ENCODE measurements at places on chromosomes 4 and X.

- DNase-seq: peak; percentile 49
These were observed 390.1 kb downstream of the ANKRD50 start for GRCh38 chr4:124322234-124323065.

DNA sequence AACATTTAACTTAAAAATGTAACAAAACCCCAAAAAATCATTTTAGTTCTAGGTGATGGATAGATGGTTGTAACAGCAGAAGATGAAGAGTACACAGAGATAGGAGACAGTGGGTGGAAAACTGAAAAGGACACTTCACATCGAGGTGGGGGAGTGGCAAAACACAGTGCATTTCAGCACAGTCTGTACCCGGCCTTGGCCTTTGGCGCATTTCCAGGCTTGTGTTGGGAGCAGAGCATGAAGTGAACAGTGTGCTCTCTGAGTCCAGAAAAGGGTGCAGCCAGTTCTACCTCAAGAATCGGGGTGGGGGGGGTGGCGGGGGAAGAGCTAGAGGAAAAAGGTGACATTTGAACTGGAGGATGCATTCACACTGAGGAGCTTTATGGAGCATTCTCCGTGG lies 4.3 kb downstream of the TSPYL2 start:
- DNase-seq: no peak

DNA sequence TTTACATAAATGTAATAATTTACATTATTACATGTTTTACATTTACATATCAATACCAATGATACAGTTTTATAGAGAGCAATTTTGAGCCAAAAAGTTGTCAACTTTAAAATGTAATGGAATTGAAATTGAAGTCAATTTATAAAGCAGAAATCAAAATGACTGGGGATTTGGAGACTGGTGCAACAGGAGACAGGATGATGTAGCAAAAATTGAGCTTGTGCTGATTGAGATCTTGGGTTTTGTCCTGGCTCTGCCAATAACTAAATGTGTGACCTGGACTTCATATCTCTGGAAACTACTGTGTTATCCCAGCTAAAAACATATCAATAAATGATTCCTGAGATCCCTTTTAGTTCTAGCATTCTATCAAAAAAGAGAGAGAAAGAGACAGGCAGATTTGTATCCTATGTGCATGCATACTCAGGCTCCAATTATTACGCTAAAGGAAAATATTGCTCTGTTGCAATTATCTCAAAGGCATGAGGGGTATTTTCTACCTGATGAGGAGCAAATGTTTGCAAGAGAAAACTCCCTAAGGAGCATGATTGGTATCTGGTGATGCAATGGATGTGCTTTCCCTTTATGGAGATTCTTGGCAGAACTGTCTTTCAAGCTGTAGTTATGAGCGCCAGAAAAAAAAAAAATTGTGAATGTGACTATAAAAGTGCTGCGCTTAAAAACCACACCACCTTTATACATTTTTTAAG lies 14.7 kb downstream of the EXOC1L start:
- DNase-seq: no peak

DNA sequence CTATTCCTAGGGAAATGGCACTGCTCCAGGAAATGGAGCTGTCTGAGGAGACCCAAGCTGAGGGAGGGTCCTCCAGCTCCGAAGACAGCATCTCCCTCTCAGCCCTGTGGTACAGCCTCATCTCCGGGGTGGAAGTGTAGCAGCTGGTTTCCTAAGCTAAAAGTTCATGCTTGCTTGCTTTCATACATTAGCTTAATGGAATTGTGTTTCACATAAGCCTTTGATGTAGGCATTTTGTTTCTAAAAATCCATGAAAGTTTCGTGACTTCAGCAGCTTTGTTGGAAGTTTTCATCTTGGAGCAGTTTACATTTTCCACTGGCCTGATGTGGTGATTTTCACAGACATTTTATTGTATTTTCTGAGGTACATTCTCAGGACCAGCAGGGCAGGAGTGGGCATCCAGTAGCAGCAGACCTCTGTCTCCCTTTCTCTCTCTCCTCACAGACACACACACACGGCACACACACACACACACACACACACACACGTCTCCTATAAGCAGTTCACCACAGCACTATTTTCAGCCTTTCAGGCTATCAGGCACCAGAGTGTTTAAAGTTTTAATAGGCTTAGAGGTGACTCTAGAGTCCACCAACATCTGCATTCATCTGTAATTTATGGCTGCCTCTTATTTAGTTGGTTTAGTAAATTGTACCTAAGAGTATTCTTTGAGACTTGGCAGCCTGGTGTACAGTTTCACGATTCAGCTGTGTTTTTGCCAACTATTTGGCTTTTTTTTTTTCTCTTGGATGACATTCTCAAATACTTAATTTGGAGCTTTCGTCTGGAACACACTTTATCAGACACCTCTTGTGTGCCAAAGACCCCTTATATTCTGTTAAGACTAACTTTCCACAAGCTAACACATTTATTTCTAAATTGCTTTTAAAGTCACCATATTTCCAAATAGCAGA lies 225.8 kb upstream of the SFRP2 start:
- no peak for DNase-seq

DNA sequence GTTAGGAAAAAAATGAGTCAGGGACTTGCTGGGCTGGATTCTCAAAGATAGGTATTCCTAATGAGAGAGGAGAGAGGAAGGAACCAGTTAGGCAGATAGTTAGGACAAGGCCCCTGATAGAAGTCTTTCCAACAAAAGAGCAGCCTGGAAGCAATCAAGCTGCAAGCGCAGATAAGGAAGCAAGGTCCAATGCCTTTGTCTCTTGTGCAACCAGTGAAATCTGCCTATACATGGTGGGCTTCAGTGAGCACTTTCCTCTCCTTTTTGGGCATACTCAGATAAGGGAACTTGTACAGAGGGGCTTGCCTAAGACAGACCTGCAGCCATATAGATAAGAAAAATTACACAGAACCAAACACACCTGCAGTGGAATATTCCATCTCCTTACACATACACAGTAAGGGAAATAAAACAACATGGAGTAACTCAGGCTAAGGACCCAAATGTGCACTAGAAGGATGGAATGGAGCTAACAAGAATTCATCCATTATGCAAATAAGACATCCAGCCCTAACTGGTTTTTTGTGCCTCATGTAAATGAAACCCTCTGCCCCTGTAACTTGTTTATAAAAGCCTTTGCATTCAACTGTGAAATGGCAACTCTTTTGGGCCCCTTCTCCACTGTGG lies 68.8 kb downstream of the PCDH18 start:
- no peak for DNase-seq

DNA sequence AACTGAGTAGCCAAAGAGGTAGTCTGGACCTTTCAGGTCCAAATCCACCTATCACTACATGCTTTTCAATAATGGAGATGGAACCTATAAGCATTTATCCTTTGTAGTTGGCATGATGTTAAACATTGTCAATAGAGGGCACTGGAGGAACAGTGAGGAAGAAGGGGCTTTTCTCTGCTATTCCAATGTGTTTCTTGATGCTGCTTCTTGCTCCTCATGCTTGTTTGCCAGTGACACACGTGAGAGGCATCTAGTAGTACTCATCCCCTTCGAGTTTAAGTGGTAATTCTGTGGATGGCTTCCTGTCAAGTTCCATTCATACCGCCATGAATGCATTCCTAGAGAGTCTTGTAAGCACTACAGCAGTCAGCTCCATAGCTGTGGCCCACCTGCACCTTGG lies 84.0 kb downstream of the NAA11 start:
- DNase-seq: no peak

DNA sequence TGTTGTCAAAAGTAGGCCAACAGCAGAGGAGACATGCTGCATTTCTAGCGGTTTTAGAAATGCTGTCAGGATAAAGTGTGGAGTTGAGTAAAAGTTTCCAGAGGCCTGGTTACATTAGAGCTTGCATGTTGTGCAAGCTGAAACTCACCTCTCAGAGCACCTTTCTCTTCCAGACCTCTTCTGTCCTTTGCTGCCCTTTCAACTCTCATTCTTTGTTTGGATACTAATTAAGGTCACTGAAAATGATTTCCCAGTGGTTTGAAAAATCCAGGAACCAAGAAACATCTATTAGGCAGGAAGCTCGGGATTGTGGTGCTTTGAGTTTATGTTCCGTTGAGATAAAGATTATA lies 426.6 kb downstream of the MAPK10 start:
- no peak for DNase-seq

DNA sequence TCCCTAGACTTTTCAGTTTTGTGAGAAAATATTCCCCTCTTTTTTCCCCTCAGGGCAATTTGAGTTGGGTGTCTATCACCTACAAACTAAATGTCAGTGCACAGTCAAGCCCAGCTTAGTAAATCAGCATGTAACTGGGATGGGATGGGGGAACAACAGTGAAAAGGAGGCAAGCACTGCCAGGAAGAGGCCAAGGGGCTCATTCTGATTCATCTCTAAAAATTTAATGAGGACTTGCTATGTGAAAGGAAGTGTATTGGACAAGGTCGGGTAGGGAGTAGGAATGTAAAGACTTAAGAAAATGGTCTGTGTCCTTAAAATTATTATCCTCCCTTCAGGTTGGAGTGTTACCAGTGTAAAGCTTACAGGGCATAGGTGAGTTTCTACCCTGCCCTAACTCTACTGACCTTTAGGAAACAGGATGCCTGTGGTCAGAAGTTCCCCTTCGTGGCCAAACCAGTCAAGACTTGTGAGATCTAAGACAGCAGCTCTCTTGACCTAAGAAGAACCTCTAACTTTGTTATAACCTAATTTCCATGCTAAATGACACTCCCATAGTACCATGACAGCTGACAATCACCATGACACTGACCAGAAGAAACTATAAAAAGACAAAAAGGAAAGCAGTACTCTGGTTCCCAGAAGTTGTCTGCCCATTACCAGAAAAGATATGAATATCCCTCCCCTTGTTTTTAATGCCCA lies 194.4 kb upstream of the LDB2 start:
- no peak for DNase-seq

- no peak for DNase-seq
These were observed 12.2 kb upstream of the TMPRSS11B start for GRCh38 chr4:68257719-68258118.

DNA sequence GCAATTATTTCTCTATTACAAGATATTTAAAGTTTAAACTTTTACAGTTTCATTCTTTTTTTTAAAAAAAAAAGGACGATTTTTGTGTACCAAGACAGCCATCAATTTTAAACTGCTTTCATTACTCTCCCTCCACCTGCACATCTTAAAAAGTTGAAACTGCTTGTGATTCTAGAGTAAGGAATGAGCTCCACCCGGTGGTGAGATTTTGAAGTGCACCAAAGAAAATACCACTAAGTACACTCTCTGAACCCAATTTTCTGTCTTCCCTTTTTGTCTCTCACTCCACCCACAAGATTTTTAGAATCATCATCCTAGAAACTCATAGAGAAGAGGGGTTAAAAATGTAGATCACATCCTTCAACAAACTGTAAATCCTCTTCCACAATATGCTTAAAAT lies 91.3 kb upstream of the WDR44 start:
- no peak for DNase-seq

DNA sequence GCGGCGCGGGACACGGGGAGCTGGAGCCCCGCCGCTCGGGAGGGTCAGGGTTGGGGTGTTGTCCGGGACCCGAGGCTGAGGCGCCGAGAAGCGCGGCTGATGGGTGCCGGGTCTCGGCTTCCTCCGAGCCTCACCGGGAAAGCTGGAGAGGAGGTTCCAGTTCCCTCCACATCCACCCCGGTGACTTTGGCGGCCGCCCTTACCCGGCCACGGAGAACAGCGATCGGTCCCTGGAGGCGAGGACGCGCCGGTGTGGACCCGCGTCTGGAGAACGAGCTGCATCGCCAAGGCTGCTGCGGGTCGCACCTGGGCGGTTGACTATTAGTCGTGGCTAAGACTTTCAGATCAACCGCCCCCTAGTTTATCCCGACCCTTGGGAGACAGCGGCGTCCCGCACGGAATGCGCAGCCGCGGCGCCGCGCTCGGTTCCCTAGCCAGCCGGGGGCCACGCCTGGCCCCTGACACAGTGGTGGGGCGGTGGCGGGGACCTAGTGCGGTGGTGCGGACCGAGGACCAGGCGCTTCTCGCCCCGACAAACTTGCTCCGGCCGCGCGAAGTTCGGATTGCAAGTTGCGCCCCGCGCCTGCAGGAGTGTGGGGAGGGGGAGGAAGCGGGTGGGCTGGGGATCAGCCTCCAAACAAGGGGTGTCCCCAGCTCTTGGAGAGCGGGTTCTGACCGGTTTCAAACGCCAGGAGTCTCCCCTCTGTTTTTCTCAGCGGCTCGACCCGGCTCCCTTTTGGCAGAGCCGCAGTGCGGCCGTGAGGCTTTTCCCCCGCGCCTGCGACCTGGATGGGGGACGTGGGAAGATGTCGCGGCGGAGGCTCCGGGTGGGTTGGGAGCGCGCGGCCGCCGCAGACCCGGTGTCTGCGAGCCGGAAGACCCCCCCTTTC lies 568 bp downstream of the FHDC1 start:
- no peak for DNase-seq

GRCh38 chrX:144297221-144297620 lies 413.4 kb downstream of the UBE2NL start:
- no peak for DNase-seq

DNA sequence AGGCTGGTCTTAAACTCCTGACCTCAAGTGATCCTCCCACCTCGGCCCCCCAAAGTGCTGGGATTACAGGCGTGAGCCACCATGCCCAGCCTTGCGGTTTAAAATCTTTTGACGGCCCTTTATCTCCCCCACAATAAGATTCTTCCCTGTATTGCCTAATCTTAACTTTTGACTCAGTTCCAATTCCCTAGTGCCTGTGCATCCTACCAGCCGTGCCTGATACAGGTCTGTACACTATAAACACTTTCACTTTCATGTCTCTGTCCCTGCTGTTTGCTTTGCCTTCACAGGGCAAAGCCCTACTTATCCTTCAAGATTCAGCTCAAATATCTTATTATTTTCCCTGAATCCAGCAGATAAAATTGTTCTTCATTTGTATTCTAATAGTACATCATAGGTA lies 74.6 kb downstream of the WDR44 start:
- no peak for DNase-seq

GRCh38 chr4:47686294-47686872 lies 151.5 kb downstream of the CORIN start:
- DNase-seq: no peak

- no peak for DNase-seq
These were observed 346.9 kb downstream of the BCOR start for GRCh38 chrX:39750848-39751247.

Data from HFF-Myc (cell line).